Dermis blood vessel endothelial cell (primary cell): ENCODE measurements at places on chromosomes 2 and 18. TPM values are rescaled to one million over a fixed set of nuclear protein-coding genes. Genes with fewer than 3 reads are reported as not detected.
A peak's percentile ranks its signal among the peaks of the same experiment; 100 is the strongest.

- no peak for DNase-seq
These were observed 155.6 kb upstream of the HS6ST1 start for GRCh38 chr2:128474036-128474955.

USP40 gene
- total RNA-seq: 21.3 and 40.9 TPM in 2 replicates

GRCh38 chr2:134164306-134164705, 89.6 kb upstream of the MGAT5 start:
- no peak for DNase-seq

GRCh38 chr2:134706587-134707329, 12.0 kb downstream of the TMEM163 start:
- peak; percentile 64 for DNase-seq

DNA sequence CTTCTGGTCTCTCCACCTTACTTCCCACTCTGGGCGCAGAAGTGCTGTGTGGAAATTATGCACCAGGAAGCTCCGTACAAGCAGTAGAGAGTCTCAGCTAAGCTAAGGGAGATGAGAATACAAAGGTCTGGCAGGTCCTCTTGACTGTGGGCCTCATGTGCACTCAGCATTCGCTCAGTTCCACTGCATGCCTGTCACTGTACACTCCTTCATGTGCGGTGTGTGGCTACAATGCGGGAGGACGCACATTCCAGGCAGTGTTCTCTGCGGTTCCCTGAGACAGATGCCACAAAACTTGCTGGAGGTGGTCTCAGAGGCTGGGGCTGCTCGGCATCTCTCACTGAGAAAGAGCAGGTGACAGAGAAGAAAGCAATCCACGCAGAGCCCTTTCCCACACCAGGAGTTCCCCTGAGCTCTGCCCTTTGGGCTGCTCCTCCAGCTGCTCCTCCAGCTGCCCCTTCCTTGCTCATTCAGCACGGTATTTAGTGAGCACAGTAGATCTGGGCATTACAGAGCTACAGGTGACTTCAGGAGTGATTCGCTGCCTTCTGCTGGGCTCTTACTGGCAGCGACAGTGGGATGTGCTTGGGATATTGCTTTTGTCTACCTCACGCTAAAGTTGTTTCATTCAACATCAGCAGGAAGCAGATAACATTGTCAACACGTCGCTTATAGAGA, 176.6 kb downstream of the SH3RF3 start:
- peak; percentile 26 for DNase-seq

C1D gene
- 8.3 and 20.8 TPM in 2 replicates for total RNA-seq

TLX2 gene
- 0.17 TPM in 1 of 2 replicates, not detected in the other for total RNA-seq

- no peak for DNase-seq
These were observed 26.2 kb downstream of the TRIB2 start for GRCh38 chr2:12742891-12743290.

ZNF385B gene
- not detected in 2 replicates for total RNA-seq

- no peak for DNase-seq
These were observed 641 bp upstream of the ITGA6 start for GRCh38 chr2:172426635-172427255.

DNA sequence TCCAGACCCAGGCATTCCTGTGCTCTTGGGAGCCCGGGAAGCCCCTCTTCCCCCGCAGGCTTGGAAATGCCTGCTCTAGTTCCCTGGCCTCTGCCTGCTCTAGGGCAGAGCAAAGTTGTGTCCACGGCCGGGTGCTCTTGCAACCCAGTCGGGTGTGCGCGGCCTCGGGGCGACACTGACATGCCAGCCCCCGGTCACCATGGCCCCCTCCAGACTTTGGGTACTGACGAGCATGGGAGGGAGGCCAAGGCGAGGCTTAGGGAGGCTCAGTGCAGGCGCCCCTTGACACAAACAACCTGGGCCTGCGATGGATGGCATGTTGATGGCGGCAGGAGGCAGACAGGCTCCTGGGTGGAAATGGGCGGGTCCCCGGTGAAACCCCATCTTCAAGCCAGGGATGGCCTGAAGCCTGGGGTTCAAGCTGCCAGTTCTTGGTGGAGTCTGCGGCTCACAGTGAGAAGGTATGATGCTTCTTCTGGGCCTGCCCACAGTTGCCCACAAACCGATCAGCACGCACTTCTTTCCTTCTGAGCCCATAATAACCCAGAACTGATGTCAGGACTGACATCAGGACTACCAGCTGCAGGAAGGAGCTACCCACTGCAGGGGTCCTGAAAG, 689.9 kb downstream of the DSC3 start:
- no peak for DNase-seq

- no peak for DNase-seq
These were observed 121.8 kb downstream of the PMAIP1 start for GRCh38 chr18:60021556-60021955.

- DNase-seq: no peak
These were observed 35.5 kb upstream of the RPL37A start for GRCh38 chr2:216463148-216463547.

DNA sequence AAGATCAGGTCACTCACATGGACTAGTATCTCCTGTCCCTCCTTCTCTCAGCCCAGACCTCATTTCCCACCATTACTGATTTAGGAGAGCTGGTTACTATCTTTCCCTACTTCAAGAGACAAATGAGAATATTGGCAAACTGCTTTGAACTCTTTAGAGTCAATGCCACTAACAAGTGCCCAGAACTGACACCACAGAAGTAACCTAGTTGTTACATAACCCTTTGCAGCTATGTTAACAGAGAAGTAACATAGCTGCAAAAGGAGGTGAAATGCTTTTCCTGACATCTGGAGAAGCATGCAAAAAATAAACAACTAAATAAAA, 30.0 kb downstream of the TGFA start:
- DNase-seq: no peak

DNA sequence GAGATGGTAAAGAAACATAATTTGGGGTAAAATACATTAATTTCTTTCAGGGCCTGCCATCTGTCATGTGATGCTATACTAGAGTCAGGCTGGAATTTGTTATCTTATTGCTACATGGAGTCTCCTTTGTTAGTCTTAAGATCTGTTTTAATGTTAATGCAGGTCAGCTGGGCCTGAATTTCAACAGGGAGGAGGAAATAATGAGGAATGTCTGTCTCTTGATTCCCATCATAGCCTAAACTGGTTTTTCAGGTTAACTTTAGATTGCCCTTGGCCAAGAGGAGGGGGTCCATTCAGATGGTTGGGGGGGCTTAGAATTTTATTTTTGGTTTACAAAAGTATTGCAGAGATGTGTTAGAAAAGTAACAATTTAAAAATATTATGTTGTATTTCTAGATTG, 19.0 kb upstream of the FEZ2 start:
- DNase-seq: no peak

- no peak for DNase-seq
These were observed 561.9 kb downstream of the ARHGAP15 start for GRCh38 chr2:143691121-143691520.

SMYD1 gene
- not detected in 2 replicates for total RNA-seq

- DNase-seq: peak; percentile 14
These were observed 112.9 kb upstream of the ATP8B1 start for GRCh38 chr18:57915865-57916582.

- peak; percentile 71 for DNase-seq
These were observed 37.7 kb upstream of the TBC1D8 start for GRCh38 chr2:101188683-101189405.

RAB12 gene
- total RNA-seq: 72.8 and 75.4 TPM in 2 replicates

GRCh38 chr18:10453261-10453805, 1.1 kb upstream of the APCDD1 start:
- no peak for DNase-seq

- DNase-seq: no peak
These were observed 23.4 kb downstream of the NR4A2 start for GRCh38 chr2:156309167-156309566.

DNA sequence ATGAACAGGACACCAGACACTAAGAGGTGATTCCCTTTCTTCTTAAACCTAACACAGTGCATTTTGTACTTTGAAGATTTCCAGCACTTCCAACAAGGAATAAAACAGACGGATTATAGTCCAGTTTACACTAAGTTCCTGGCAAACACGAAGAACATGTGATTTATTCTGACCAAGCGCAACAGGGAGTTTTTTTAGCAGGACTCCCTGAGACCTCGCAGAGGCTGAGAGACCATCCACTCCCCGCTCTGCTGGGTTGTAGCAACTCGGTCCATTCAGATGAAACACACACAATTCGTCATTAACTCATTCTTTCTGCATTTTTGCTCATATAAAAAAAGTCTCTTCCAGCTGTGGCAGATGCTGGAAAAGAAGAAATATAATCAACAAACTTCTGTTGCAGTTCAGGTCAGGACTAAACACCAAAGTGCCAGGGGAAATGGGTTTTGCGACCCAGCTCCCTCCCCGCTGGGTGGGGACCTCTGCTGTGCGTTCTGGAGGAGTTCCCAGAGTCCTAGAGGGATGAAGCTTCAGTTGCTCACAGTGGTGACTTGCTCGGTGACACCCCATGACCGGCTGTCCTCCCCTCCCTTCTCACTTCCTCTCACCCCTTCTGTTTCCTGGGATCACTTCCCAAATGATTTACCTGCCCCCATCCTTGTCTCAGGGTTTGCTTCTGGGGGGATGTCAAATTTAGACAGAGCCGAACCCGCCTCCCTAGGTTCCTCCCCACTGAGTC, 52.5 kb downstream of the KCNF1 start:
- DNase-seq: no peak

GRCh38 chr2:74536166-74536950, 6.6 kb downstream of the HTRA2 start:
- no peak for DNase-seq

RNF144A gene
- 23.6 and 25.2 TPM in 2 replicates for total RNA-seq

DNA sequence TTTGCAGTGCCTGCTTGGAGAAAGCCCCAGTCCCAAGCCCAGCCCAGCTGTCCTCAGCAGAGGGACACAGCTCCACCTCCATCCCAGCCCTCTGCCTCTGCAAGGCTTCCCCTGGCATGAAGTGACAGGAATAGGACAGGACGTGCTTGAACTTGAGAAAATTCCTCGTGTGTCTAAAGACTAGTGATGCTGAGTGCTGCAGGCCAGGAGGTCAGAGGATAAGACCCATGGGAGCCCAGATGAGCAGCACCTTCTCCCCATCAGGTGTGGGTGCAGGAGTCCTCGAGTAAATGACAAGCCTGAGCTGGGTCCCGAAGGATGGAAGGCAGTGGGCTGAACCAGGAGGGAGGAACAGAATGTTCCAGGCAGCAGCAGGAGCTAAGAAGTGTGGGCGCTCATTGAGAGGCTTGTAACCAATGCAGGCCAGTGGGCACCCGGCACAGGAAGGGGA, 67.8 kb upstream of the UXS1 start:
- no peak for DNase-seq

- DNase-seq: no peak
These were observed 54.0 kb downstream of the CLASP1 start for GRCh38 chr2:121595012-121595891.

CTIF gene
- 18.0 and 22.6 TPM in 2 replicates for total RNA-seq

PRSS56 gene
- total RNA-seq: not detected in 2 replicates

- peak; percentile 51 for DNase-seq
These were observed 7.8 kb downstream of the MERTK start for GRCh38 chr2:111905990-111906735.

MAL gene
- total RNA-seq: 0.88 and 4.8 TPM in 2 replicates

SULT1C4 gene
- total RNA-seq: 76.7 and 136 TPM in 2 replicates

- DNase-seq: no peak
These were observed 7.5 kb downstream of the RALBP1 start for GRCh38 chr18:9482790-9483189.
